Stimulated activated CD4-positive, alpha-beta T cell treated with anti-CD3 and anti-CD28 coated beads, Interleukin-1b, Interleukin-23, amount 100 ng/mL, for 24 hours (primary cell): ENCODE measurements at places on chromosomes 7 and 10.

DNA sequence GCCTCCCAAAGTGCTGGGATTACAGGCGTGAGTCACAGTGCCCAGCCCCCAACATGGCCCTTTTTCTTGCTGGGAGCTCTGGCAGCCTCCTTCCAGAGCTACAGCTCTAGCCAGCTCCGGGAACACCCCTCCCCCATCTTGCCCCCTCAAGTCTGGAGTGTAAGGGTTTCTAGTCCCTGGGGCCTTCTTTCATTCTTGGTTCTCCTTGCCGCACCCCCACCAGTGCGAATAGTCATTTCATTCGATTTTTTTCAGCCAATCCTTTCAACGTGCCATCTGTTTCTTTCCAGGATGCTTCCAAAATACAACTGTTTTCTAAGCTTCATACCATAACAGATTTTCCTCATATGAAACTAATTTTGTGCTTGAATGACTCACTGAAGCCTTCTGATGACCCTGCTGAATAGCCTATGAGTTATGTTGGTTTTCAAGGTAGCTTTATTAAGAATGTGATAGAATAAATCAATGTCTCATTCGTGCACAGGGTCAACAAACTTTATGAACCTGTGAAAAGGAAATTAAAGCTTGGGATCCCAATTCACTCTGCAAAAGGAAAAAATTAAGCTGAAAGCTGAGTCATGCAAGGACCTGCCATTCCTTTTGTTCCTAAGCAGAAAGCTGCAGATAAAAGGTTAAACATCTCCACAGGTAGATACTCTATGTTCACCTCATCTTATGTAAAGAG is 38.6 kb downstream of the CDC14C start:
- no peak for DNase-seq

DNA sequence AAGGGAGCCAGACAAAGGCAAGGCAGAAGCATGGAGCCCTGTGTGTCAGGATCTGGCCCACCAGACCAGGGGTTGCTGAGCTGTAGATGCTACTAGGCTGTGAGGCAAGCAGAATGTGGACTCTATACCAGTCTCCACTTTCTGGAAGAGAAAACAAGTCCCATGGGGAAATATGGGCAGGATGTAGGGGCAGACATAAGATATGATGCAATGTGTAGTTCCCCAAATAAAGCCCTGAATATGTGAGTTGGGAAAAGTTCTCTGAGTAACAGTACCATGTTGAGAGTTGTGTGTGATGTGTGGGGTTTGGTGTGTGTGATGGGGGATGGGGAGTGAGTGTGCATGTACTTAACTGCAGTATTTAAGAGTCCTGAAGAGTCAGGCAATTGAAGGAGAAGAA is 62.3 kb downstream of the NPSR1 start:
- DNase-seq, result no peak

DNA sequence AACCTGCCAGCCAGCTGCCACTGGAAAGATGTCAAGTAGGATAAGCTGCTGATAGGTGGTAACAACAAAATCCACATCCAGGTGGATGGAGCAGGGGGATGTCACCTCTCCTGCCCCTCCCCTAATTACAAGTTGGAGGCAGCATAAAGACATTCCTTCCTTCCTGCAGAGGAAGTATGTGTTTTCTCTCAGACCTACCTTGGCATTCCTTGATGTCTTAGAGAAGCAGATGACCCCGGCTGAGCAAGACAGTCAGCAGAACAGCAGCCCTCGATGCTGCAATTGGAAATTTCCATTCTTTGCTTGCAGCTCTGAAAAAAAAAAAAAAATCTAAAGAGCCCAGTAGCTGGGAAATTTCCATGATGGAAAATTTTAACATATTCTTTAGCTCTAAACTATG is 137.5 kb upstream of the MKLN1 start:
- no peak for DNase-seq

- no peak for DNase-seq
These were observed 781.1 kb downstream of the GATA3 start for GRCh38 chr10:8835453-8836167.
